ENCODE measurements at places on chromosomes 11 and 22. TPM values are rescaled to one million over a fixed set of nuclear protein-coding genes. Genes with fewer than 3 reads are reported as not detected.

DNA sequence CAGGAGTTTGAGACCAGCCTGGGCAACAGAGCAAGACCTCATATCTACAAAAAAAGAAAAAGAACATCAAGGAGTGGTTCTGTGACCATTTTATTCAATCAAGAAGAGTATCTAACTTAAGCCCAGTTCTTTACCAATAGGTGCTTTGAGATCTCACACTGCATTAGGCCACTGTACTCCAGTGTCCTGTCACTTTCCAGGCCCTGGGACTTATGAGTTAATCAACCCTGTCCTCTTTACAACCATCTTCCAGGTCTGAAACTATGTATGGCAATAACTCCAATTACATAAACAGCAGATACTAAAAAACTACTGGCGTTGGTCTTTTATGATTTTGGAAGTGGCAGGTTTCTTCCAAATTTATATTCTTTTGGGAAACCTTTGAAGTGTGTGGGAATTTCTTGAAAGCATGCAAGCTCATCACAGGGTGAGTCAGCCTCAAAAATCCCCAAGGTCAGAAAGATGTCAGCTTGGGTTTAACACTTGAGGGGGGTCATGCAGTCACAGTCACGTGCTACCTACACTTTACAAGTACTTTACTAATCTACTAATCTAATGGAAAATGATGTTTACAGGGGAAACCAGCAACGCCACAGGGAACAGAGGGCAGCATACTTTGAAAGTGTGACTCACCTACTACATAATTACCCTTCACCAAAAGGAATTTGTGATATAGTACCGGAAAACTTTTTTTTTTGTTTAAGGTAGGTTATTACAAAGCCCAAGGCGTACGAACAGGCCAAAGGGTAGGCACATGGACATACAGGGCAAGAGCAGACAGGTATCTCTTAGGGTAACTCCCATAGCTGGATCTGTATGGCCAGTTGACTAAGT, 15.6 kb downstream of the PISD start:
- H3K27me3 ChIP-seq = no peaks in the 10 kb centered on the region
- peak; percentile 64 for DNase-seq
- H3K4me3 ChIP-seq = no peak overlapping the region
- peaks cover 19% of the 10 kb centered on the region for H3K36me3 ChIP-seq
- H3K27ac ChIP-seq = peak overlapping the region; percentile 14

DNA sequence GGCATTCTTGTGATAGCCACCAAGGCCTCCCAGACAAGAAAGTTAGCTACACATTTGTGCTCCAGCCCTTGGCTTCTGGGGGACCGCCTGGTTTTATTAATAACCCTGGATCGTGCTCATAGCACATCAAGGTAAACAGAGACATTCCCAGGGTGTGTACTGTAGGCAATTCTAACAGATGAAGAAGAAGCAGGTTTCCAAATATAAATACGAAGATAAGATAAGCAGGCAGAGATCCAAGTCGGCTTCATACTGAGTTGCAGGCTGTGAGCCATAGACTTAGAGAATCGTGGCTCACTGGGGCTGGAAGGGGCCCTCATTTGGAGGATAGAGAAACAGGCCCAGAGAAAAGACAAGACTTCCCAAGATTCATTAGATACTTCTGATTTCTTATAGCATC, 131.4 kb downstream of the TENM4 start:
- H3K27ac ChIP-seq = no peak overlapping the region
- H3K27me3 ChIP-seq = no peaks in the 10 kb centered on the region
- H3K4me1 ChIP-seq = no peaks in the 10 kb centered on the region
- no peak for DNase-seq

DNA sequence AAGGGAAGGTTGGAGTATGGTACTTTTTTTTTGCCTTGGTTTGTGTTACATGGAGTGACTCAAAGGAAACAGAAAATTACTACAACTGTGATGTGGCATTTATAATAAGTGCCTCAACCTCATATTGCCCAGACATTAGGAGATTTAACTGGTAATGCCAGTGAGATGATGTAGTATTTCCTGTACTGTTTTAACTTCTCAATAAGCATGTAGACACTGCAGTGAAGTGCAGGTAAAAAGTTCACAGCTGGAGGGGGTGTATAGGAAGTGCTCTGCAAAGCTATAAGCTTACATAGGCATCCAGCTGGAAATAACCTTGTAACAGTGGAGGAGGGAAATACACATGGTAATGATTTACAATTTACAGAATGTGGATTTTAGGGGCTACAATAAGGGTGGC, 138.2 kb upstream of the MTMR2 start:
- H3K27me3 ChIP-seq = no peaks in the 10 kb centered on the region
- H3K4me3 ChIP-seq = no peak overlapping the region
- H3K36me3 ChIP-seq = no peaks in the 10 kb centered on the region
- H3K27ac ChIP-seq = no peak overlapping the region
- DNase-seq = peak; percentile 78

GRCh38 chr11:35897019-35897418, 46.8 kb upstream of the LDLRAD3 start:
- no peak overlapping the region for H3K4me3 ChIP-seq
- no peaks in the 10 kb centered on the region for H3K27me3 ChIP-seq
- DNase-seq = no peak
- H3K4me1 ChIP-seq = no peaks in the 10 kb centered on the region
- no peak overlapping the region for H3K27ac ChIP-seq

- no peaks in the 10 kb centered on the region for H3K27me3 ChIP-seq
- peaks cover 13% of the 10 kb centered on the region for H3K4me1 ChIP-seq
- no peak for DNase-seq
- no peak overlapping the region for H3K27ac ChIP-seq
Observed at GRCh38 chr11:45163956-45164575, 17.6 kb downstream of the PRDM11 start.

MUC5B gene
- 5.8 TPM for total RNA-seq

DNA sequence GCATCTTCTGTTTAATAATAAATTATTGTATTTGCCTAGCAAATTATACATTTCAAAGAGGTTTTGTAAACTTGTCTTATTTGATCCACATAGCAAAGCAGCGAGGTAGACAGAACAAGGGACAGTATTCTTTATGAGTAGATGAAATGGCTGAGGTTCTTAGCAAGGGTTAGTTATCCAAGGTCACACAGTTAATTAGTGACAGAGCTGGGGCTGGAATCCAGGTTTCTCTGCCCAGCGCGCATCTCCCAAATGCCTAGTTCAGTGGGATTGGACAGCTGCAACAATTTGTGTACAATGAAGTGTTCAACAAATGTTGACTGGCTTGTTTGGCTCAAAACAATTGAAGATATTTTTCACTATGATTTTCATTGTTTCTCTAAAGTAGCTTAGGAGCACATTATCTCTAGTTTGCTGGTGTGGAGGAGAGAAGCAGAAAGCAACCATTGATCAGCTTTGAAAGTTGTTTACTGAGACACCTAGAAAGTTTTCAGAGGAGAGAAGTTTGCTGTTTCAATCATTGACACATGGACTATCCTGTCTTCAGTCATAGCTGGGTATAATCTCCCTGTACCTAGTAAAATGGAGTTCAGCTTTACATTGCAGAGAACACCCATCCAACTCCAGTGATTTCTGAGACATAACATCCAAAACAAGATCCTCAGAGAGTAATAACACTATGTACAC, 270.6 kb downstream of the FAT3 start:
- no peak for DNase-seq
- H3K4me3 ChIP-seq = no peak overlapping the region
- H3K27ac ChIP-seq = no peak overlapping the region

JAML gene
- total RNA-seq = 11.0 TPM

DNA sequence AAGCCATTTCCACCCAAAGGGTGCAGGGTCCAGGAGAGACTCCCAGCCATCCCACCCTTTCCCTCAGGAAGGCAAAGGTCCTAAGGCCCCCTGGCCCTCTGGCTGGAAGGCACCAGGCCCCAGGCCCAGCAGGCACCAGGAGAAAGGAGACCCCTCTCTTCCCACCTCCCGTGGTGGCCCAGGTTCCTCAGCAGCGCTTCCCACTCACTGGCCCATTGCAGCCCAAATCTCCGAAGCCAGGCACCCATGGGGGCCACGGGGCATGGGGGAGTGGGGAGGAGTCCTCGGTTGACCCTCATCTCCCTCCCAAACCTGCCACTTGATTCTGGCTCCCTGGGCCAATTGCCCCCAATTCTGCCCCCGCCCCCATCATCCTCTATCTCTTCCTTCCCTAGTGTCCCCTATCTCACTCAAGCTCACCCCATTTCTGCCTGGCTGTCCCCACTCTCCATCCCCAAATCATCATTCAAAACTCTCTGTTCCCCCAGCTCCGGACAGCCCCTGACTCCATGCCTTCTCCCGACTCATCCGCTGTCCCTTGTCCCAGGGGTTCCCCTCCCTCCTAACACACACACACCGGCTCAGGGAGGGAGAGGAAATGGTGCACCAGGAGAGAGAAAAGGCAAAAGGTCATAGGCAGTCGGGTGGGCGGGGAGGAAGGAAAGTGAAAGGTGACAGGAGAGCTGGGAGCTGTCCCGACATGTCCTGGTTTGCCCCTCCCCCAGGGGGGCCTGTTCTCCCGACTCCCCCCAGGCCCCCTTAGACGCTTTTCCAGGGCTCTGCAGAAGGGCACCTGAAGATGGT, 1.2 kb downstream of the LIF start:
- peaks cover 51% of the 10 kb centered on the region for H3K4me1 ChIP-seq
- no peak for DNase-seq
- H3K4me3 ChIP-seq = peak overlapping the region; percentile 51
- peak overlapping the region; percentile 55 for H3K27ac ChIP-seq
- H3K27me3 ChIP-seq = no peaks in the 10 kb centered on the region

GRCh38 chr22:28279888-28280287, 360.8 kb upstream of the PITPNB start:
- no peak for DNase-seq
- H3K27ac ChIP-seq = no peak overlapping the region
- no peak overlapping the region for H3K4me3 ChIP-seq
- no peaks in the 10 kb centered on the region for H3K4me1 ChIP-seq

DNA sequence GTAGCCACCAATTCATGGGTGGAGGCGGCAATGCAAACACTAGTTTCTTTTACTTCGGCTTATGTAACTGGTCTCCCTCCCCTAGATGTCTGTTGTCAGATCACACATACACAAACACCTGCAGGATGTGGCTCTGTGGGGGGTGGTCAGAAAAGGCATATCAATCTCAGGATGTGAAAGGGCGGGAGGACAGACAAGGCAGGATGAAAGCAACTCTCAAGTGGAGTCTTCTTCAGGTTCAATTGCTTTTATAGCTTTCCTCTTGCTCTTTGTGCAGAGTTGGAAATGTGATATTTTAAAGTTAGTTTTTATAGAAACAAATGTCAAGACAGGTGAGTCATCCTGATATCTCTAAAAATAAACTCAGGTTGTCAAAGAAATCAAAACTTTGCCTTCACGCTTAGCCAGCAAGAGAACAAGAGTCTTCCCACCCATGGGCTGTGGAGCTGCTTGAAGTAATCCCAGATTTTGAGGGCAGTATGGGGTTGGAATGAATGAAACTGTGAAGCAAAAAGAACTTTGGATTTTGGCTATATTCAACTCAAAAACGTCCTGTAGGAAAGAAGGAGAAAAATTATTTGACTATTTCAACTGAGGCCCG, 423.4 kb downstream of the GUCY1A2 start:
- no peak for DNase-seq
- no peaks in the 10 kb centered on the region for H3K27me3 ChIP-seq
- H3K27ac ChIP-seq = no peak overlapping the region
- H3K4me1 ChIP-seq = no peaks in the 10 kb centered on the region
- H3K4me3 ChIP-seq = no peak overlapping the region
- H3K36me3 ChIP-seq = no peaks in the 10 kb centered on the region

- no peaks in the 10 kb centered on the region for H3K27me3 ChIP-seq
- no peak overlapping the region for H3K27ac ChIP-seq
- no peak overlapping the region for H3K4me3 ChIP-seq
- H3K36me3 ChIP-seq = no peaks in the 10 kb centered on the region
- H3K4me1 ChIP-seq = no peaks in the 10 kb centered on the region
Observed at GRCh38 chr11:125251956-125252355, 87.4 kb downstream of the PKNOX2 start.

DNA sequence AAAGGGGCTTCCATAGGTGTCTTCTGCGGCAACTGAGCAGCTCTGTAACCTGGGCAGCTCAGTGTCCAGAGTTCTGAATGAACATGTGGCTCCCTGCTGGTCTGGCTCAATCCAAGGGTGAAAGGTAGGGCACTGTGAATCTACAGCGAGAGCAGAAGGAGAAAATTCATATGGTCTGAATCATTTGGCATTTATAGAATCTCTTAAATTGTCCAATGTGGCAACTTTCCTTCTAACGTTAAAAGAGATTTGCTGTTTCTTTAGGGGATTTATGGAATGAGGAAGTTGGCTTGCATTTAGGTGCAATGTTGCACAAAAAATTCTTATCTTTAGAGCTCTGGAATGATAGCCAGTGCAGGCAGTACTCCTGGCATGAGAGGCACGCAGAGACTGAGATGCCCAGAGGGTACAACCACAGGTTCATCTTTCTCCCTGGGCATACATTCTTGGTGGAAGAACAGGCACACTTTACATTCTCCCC, 17.0 kb downstream of the ATXN10 start:
- H3K4me3 ChIP-seq = no peak overlapping the region
- peaks cover 34% of the 10 kb centered on the region for H3K36me3 ChIP-seq
- H3K27ac ChIP-seq = no peak overlapping the region
- peak; percentile 30 for DNase-seq
- no peaks in the 10 kb centered on the region for H3K27me3 ChIP-seq

GRCh38 chr11:47864901-47865300, 16.8 kb upstream of the NUP160 start:
- H3K27ac ChIP-seq = peak overlapping the region; percentile 42
- H3K4me1 ChIP-seq = no peaks in the 10 kb centered on the region
- no peak overlapping the region for H3K4me3 ChIP-seq
- no peak for DNase-seq
- H3K27me3 ChIP-seq = no peaks in the 10 kb centered on the region

- peak; percentile 62 for DNase-seq
- H3K27me3 ChIP-seq = no peaks in the 10 kb centered on the region
- no peaks in the 10 kb centered on the region for H3K36me3 ChIP-seq
Observed at GRCh38 chr11:26227301-26227746, 104.6 kb upstream of the ANO3 start.
